ENCODE measurements at places on chromosomes 16 and 17.

GRCh38 chr17:67378454-67379250, 1.6 kb downstream of the PITPNC1 start:
- peak; percentile 78 for DNase-seq

GRCh38 chr16:13138528-13138927, 237.1 kb downstream of the SHISA9 start:
- DNase-seq = no peak

DNA sequence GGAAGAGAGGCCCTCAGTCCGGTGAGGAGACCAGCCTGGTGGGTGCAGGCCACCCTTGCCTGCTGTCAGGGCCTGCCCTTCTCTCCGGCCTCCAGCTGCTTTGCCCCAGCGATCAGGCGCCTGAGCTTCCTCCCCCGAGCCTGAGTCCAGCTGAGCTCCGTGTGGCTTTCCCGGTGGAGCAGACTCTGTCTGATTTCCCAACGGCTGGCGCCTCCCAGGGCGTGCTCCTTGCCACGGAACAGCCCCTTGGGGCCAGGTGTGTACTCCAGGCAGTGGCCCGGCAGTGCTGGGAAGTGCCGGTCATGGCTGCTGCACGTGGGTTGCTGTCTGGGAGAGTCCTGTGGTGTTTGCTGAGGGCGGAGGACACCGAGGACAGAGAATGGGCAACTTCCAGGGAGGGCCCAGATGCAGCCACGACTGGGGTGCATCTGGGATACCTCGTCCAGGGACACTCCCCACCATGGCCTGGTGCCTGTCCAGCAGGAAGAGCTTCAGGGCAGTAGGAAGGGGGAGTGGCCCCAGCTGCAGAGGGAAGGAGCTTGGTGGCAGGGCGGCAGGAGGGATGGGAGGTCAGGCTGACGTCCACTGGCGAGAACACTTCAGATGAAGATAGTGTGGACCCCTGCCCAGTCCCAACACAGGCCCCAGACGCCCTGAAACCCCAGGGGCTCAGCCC, 22.5 kb downstream of the METRNL start:
- no peak for DNase-seq

GRCh38 chr16:57562066-57562465, 19.6 kb downstream of the ADGRG5 start:
- DNase-seq = no peak

DNA sequence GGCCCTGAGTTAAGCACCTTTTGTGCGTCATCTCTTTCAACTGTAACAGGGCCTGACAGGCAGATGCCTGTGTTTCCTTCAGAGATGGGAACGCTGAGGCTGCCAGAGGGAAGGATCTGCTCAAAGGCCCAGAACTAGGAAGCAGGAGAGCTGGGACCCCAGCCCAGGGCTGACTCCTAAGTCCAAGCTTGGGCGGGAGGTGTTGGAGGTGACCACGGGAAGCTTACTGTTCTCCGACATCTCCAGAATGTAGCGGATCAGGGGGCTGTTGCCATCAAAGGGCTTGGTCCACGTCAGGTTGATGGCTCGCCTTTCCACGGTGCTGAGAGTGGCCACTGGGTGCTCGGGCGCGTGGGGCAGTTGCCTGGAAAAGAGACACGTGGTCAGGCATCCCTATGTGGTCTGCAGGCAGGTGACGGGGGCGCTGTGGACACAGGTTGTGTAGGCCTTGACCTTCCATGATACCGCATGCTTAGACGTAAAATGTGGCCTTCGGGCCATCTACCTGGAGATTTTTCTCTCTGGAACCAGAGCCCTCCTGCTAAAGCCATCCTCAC, 111.4 kb upstream of the CDC42EP4 start:
- no peak for DNase-seq

DNA sequence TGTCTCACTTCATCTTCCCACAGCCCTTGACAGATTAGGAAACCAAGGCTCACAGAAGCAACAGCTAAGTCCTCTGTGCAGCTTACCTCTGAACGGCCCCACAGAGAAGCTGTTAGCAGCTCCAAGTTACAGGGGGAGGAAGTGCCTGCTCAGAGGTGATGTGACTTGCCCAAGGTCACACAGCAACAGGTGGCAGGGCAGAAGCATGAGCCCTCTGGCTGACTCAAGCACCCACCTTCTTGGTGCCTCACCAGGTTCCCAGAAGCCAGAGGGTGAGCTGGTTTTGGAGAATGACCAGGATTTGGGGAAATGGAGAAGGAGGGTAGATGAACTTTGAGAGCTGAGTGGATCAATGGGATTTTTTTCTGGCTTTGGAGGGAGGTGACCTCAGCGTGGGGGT, 14.0 kb upstream of the RAI1 start:
- DNase-seq = no peak

DNA sequence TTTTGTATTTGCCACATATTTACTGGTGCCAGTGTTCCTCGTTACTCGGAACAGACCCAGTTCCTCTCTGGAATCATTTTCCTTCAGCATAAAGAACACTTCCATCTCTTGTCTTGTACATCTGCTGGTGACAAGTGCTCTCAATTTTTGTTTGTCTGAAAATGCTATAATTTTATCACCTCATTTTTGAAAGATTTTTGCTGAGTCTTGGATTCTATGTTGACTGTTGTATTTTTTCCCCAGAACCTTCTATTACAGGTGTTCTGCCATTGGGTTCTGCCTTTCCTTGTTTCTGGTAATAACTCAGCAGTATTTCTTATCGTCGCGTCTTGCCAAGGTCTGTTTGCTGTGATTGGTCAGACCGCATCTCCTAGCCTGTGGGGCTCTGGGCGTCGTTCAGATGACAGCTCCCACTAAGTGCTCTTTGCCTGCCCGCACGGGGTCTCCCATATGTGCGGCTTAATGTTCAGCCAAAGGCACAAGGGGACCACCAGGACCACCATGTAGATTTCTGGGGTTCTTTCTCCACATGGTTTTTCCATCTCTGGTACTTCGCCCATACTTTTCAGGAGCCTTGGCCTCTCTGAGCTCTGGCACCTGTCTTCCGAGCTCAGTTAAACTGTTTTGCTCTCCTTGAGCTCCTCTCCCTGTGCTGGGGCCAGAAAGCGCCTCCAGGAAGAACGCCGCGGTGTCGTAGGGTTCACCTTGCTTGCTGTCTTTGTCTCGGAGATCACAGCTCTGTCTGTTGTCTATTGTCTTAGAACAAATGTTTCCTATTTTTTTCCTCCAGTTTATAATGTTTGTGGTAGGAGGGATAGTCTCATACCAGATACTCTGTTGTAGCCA, 80.0 kb downstream of the METRNL start:
- DNase-seq = no peak

DNA sequence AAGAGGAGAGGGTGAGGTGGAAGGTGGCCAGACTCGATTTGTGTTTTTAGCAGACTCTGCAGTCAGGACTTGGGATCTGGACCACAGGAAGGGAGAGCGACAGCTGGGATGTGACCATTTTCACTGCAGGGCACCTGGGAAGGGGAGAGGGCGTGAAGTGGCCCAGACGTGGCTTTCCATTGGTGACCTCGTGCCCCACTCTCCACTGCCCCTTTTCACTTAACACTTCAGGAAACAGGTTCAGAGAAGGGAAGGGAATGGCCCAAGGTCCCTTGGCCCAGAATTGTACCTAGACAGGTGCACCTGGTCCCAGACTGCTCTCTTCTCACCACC, 22.9 kb upstream of the MPRIP start:
- DNase-seq = no peak

DNA sequence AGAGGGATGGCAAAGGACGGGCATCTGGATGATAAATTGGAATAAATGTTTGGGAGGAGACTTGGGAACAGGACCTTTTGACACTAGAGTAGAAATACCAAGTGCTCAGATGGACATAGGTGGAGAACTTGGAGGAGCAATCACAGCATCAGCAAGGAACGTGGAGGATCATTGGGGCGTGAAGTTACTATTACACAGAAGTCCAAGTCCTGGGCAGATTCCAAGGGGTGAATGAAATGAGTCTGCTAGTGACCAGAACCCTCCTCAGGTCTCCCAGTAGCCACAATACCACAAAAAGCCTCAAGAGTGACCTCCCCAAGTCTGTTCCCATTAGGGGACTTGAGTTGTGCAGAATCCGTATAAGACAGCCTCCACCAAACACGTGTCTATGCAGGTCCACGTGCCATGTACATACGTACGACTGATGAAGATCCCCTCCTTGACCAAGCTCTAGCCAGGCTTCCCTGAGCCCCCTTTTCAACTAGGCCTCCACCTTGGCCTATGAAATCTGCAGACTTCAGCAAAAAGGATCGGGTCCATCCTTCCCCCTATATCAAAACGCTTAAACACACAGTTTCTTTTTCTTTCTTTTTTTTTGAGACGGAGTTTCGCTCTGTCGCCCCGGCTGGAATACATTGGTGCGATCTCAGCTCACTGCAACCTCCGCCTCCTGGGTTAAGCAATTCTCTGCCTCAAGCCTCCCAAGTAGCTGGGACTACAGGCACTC, 2.2 kb downstream of the C17orf67 start:
- DNase-seq = no peak

DNA sequence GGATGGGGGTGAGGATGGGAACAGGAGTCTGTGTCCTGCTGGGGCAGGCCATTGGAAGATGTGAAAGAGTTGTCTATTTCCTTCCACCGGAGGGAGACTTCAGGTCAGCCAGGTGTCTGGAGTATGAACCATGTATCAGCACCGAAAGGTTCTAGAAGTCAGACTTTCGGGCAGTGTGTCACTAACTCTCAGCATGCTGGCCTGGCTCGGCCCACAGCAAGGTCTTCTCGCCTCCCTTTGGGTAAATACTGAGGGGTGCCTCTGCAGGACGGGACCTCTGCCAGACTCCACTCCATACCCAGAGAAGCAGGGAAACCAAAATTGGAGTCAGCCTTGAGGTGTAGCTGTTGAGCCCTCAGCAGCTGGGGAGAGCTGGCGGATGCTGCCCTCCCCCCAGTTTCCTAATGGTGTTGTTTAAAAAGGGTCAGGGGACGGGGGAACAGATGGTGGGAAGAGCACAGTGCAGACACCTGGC, 507 bp downstream of the CIITA start:
- no peak for DNase-seq

DNA sequence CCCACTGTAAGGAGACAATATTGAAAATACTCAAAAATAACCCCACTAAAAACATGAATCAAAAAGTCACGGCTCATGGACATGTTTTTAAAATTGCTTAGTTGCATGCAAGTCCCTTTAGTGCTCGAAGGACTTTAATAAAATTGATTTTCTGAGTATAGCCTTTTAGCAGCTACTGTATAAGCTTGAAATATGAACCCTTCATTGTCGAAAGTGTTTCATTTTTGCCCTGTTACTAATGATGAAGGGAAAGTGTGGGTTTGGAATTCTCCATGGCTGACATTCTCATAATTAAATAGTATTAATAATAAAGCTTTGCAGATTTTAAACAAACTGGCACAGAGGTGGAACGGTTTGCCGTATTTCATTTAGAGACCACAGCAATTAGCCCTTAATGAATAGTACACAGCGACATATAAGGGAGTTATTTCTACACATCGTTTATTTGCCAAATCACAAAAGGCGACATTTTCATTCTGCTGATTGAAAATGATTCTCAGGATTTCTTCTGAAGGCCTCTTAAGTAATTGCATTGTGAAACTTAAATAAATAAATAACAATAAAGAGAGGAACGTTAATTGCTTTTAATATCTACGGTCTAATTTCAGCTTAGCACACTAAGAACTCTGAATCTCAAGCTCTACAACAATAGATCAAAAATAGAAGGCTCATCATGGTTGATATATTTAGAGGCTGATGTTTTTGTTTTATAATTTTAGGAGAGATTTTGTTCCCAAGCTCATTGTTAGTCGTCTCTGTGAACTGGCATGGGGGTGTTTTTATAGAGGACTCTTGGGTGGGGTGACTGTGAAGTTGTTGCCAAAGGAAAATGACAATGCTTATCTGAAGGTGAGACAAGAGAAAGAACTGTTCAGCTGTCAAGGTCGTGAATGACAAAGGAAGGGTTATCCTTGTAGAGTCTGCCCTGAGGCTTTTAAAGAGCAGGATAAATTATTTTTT, 60.6 kb downstream of the IRX6 start:
- DNase-seq = no peak

GRCh38 chr17:39769974-39770587, 32.3 kb downstream of the GRB7 start:
- peak; percentile 39 for DNase-seq

DNA sequence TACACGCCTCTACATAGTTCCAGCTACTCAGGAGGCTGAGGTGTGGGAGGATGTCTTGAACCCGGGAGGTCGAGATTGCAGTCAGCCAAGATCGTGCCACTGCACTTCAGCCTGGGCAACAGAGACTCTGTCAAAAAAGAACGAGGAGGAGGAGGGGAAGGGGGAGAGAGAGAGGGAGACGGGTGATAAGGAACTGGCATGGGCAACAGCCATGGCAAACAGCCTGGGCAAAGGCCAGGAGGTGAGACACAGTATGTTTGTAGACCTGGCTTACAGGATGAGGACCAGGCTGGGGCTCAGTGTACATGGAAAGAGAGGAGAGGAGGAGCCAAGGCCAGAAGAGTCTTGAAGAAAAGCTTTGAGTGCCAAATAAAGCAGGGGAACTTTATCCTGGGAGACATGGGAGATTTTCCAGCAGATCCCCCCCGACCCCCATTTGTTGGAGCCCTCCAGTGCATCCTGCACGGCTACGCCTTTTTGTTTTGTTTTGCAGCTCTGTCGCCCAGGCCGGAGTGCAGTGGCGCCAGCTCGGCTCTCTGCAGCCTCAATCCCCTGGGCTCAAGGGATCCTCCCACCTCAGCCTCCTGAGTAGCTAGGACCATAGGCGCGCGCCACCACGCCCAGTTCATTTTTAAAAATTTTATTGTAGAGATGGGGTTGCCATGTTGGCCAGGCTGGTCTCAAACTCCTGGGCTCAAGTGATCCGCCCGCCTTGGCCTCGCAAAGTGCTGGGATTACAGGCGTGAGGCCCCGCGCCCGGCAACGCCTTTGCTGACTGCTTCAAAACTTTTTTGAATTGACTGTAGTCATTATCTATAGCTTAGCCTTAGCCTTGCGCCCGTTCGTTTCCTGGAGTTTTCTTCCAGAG, 1.3 kb upstream of the ALKBH5 start:
- DNase-seq = no peak

DNA sequence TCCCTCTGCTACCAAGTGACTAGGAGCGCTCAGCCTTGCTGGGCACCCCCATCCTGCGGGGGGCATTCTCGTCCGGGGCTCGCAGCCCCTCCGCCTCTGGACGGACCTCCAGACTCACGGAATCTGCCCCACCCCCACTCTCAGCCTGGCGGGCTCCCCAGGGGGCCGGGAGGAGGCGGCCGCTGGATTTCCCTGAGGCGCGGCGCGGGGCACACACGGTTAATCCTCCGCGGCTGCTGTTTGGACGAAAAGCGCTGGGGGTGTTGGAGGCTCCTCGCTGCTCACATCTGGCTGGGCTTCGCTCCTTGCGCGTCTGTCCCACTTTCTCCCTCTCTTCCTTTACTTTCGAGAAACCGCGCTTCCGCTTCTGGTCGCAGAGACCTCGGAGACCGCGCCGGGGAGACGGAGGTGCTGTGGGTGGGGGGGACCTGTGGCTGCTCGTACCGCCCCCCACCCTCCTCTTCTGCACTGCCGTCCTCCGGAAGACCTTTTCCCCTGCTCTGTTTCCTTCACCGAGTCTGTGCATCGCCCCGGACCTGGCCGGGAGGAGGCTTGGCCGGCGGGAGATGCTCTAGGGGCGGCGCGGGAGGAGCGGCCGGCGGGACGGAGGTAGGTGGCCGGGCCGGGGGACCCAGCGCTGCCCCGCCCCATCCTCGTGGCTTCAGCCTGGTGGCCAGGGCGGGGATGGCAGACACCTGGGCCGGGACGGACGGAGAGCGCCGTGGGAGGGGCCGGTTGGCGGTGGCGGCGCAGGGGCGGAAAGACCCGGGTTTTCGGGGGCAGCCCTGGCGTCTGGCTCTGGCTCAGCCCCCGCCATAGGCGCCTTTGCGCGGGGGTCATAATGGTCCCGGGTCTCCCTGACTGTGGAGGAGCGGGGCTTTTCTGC, at the start of gene C1QTNF1:
Gene C1QTNF1 (plus strand): TSS at position 284 of the 886 bp plus-strand sequence. CDS start 19,800 bp downstream, outside the sequence.
- DNase-seq = no peak
